Left renal pelvis (tissue), 4 donors: ENCODE measurements at places on chromosomes 16 and 17.

- no peak for DNase-seq
Measured at GRCh38 chr17:27635275-27635823, 4.4 kb downstream of the LGALS9 start.

- no peak for DNase-seq
Measured at GRCh38 chr17:33651686-33652085, 358.6 kb upstream of the ASIC2 start.

GRCh38 chr16:6091021-6091420, 993.4 kb upstream of the EEF2KMT start:
- no peak for DNase-seq

DNA sequence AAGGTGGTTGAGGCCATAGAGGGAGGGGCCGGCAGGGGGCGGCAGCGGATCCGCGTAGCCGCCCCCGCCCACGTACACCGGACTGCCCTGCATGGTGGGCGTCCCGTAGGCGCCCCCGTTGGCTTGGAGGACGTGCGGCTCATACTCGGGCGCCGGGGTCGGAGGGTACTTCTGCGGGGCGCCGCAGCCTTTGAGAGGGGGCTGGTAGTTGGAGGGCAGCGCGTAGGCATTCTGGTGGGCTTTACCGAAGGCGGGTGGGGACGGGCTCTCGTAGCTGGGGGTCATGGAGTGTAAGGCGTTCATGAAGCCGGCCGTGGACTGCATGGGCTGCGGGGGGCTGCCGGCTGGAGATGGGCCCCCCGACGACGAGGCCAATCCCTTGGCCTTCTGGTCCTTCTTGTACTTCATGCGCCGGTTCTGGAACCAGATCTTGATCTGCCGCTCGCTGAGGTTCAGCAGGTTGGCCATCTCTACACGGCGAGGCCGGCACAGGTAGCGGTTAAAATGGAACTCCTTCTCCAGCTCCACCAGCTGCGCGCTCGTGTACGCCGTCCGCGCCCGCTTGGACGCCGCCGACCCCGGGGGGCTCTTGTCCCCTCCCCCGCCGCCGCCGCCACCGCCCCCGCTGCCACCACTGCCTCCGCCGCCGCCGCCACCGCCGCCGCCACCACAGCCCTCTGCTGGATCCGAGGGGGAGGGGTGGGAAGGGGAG, 5.7 kb upstream of the HOXB2 start:
- no peak for DNase-seq

DNA sequence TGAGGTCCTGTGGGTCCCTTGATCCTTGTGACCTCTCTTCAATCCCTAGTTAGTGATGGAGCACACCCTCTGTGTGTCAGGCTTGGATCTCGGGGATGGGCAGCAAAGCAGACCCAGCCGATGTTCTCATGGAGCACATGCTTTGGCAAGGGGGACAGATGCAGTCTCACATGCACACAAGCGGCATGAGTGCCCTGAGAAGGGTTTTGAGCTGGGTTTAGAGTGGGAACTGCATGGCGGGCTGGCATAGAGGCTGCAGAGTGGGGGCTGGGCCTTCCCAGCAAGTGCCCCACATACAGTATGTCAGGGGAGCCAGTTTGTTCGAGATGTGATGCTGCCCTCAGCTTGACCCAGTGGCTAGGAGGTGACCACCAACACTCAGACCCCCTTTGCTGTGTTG, 41.6 kb downstream of the B9D1 start:
- no peak for DNase-seq

GRCh38 chr17:35242158-35242804, 591 bp upstream of the SLFN5 start:
- DNase-seq, result peak; percentile 60

DNA sequence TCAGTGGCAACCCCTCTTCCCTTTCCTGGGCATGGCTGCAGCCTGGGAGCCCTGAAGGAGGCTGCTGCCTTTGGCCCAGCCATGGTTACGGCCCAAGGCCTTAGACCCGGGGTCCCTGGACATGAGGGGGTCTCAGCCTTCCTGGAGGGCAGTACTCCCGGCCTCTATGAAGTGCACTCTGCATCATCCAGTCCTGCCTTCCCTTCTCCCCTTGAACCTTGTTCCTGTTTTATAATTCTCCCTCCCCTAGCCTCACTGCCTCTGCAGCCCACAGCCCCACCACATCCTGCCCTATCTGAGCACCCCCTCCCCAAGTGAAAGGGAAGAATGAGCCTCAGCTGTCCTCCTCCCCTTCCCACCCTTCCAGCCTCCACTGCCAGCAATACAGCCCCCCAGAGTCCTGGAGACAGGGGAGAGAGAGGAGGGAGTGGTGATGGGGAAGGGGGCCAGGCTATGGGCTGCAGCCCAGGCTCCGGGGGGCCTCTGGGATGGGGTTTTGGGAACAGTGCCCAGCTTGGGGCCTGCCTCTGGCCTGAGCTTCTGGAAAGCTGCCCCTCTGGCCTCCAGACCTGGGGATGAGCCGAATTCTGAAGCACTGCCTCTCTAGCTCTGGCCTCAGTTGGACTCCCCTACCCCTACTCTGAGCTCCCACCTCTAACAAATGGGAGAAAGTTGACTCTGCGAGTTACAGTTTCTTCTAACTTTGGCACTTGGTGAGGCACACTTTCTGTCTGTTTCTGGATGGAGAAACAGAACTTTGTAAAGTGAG, 7.6 kb downstream of the CCR7 start:
- DNase-seq, result no peak

GRCh38 chr17:59105852-59106462, 723 bp downstream of the TRIM37 start:
- DNase-seq, result no peak
